ENCODE measurements at places on chromosomes 5 and 9.

- peak; percentile 51 for DNase-seq
These were observed 955 bp upstream of the GALNT12 start for GRCh38 chr9:98806394-98807035.

DNA sequence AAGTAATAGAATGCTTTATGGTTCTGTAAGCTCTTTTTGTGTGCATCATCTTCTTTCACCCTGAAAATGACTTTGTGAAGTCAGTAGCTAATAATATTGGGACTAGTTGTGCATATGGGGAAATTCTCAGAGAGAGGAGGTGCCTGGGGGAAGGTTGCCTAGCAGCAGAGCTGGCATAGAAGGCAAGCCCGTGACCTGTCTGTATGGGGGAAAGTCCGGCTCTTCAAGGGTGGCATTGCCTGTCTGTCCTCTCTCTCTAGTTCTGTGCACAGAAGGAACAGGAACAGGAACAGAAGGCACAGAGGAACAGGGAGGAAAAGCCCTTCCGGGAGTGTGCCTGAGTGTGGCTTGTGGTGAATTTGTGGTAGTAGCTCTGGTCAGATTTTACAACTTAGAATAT is 33.1 kb downstream of the SH3GL2 start:
- no peak for DNase-seq

- DNase-seq = peak; percentile 54
These were observed 77.6 kb upstream of the TMC1 start for GRCh38 chr9:72443855-72444254.

- DNase-seq = peak; percentile 63
These were observed 35.0 kb downstream of the RANBP17 start for GRCh38 chr5:170896779-170897178.

DNA sequence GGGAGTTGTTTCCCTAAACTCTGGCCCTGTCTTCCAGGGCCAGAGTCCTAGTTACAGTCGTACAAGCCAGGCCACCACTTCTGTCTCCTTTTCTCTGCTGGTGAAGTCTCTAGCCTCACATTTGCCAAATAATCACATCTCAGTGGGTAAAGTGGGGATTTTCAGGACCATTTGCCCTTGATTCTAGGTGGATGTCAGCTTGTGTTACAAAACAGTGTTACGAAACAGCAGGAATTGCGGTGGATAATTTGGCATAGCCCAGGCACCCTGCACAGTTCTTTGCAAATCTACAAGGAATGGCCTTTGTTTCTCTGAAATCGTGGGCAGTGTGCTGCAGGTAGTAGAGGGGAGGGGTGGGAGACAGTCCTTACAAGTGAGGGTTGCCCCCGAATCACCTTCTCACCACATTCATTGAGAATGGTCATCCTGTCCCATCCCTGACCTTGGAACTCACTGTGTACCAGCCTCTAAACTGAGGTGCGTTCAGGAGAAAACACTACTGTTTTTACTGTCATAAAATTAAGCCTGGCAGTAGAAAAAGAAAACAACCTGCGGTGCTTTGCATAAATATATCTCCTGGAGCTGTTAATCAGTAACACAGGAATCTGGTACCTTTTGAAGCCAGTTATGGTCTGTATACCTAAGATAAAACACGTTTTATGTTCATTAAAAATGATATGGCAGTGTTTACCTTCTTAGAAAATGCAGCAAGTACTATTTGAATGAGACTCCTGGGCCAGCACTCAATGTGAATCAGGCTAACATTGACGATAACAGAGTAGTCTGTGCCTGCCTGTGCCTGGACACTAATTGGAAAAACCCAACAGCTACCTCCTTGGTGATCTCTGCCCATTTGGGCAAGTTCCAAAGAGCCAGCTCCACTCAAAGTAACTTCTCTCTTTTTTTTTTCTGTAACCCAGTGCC is 44.3 kb downstream of the CYSTM1 start:
- no peak for DNase-seq
